ENCODE measurements at places on chromosomes 6 and 20. TPM values are rescaled to one million over a fixed set of nuclear protein-coding genes. Genes with fewer than 3 reads are reported as not detected.

DNA sequence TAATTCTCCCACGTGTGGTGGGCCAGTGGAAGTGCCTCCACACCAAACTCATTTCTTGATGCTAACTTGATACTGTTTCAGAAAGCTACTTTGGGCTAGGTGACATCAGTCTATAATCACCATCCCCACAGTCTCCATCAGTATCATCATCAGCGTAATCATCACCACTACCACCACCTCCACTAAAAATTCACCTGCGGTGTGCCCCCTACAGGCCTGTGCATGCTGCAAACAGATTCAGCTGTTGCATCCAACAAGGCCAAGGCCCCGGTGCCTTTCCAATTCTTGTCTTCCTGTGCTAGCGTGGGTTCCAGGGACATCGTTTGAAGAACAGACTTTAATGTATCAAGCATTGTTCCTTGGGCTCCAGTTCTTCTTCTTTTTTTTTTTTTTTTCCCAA lies 201.3 kb upstream of the EXOC2 start:
- DNase-seq = no peak

The CLVS2 gene
- 59.8 TPM for total RNA-seq

- no peak for DNase-seq
These were observed 6.1 kb upstream of the SLC35B3 start for GRCh38 chr6:8441452-8441851.

DNA sequence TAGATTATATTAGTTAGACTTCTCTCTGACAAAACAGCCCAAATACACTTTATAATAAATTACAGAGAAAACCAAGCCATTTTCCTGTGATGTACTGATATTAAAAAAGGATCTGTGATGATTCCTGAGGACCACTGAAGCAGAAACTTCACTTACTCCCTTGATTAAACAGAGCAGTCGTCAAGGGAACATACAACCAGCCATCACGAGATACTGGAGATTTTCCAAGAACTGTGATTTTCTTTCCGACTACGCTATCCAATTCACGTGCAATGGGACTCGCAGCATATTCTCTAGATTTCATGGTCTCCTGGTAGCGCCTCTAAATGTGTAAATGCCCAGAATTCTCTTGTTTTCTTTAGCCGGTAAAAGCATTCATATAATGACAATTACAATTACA lies 377.4 kb downstream of the PHF3 start:
- peak; percentile 74 for DNase-seq

GRCh38 chr6:36334832-36335459 lies 1.7 kb downstream of the BNIP5 start:
- peak; percentile 50 for DNase-seq

DNA sequence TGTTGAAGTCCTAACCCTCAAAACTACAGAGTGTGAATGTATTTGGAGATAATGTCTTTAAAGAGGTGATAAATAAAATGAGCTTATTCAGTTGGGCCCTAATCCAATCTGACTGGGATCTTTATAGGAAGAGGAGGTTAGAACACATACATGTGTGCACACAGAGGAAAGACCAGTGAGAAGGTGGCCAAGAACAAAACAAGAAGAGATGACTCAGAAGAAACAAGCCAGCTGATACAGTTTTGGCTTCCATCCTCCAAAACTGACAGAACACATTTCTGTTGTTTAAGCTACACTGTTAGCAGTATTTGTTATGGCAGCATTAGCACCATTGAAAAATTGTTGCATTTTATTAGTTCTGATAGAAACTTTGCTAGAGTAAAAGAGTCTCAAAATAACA lies 609.3 kb upstream of the IMPG1 start:
- no peak for DNase-seq
